ENCODE measurements at places on chromosomes 3 and 15. TPM values are rescaled to one million over a fixed set of nuclear protein-coding genes. Genes with fewer than 3 reads are reported as not detected.

LRRIQ4 gene
- not detected for total RNA-seq

HOMER2 gene
- 36.7 TPM for total RNA-seq

CHL1 gene
- total RNA-seq, result 0.08 TPM

DLL4 gene
- 0.08 TPM for total RNA-seq

C2CD4A gene
- total RNA-seq, result not detected

ECE2 gene
- total RNA-seq, result not detected

ST8SIA2 gene
- total RNA-seq, result not detected

FOXB1 gene
- total RNA-seq, result not detected

VILL gene
- total RNA-seq, result 3.5 TPM

MCTP2 gene
- 12.4 TPM for total RNA-seq

ERICH6 gene
- total RNA-seq, result not detected

MINAR1 gene
- total RNA-seq, result 0.08 TPM

PYGO1 gene
- total RNA-seq, result 0.55 TPM

SPTBN5 gene
- total RNA-seq, result 0.31 TPM

PRICKLE2 gene
- total RNA-seq, result 8.4 TPM

CHRFAM7A gene
- total RNA-seq, result 0.23 TPM

NR1D2 gene
- total RNA-seq, result 7.8 TPM

AQP9 gene
- total RNA-seq, result 0.08 TPM

CFAP100 gene
- total RNA-seq, result not detected

IGSF11 gene
- total RNA-seq, result not detected

SI gene
- total RNA-seq, result not detected

BUB1B gene
- total RNA-seq, result 30.6 TPM

CCDC80 gene
- total RNA-seq, result 10.3 TPM

GPR149 gene
- not detected for total RNA-seq

PATL2 gene
- not detected for total RNA-seq

VIPR1 gene
- 1.5 TPM for total RNA-seq

ANKRD34C gene
- total RNA-seq, result not detected

FILIP1L gene
- 8.0 TPM for total RNA-seq
